ENCODE measurements at places on chromosomes 16 and 17.
A peak's percentile ranks its signal among the peaks of the same experiment; 100 is the strongest.

- no peak for DNase-seq
Measured at GRCh38 chr17:49434821-49435670, 20.4 kb upstream of the PHB1 start.

DNA sequence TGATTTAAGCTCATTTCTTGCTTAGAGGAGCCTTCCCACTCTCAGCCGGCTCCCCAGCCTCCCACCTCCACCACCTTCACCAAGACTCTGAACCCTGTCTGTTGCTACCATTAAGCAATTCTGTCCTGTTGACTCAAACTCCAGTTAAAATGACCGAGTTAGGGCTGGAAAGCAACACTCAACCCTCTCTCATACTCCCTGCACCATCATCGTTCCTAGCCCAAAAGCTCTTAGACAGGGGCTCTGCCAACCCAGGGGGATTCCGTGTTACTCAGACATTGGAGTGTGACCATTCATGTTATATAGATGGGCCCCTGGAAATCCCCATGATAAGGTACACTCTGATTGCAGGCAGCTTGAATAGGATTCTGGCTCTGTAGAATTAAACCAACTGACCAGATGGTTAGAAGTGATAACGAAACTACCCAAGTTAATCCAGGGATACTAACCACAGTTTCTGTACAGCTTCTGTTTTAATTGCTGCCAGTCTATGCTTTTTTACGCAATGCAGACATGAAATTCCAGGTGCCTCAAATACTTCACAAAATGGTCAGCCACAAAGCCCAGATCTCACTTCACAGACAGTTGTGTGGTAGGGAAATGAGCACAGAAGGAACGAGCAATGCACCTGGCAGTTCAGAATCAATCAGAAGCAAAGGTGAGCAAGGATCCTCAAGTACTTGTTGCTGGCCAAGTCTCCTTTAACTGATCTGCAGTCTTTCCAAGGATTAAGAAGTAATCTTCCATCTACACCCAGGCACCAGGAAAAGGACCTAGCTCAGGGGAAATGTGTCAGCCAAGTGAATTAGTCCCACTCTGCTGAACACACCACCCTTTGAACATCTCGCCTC lies 2.1 kb downstream of the SSTR2 start:
- DNase-seq, result no peak

GRCh38 chr16:58198022-58198683 lies at the start of gene CSNK2A2:
CSNK2A2 (minus strand) TSS chr16:58198106; CDS start chr16:58197736, 370 bp downstream.
- DNase-seq, result peak; percentile 65

- no peak for DNase-seq
Measured at GRCh38 chr17:59361386-59361785, 29.9 kb downstream of the YPEL2 start.

GRCh38 chr17:15456972-15457722 lies 10.3 kb downstream of the CDRT4 start:
- no peak for DNase-seq

DNA sequence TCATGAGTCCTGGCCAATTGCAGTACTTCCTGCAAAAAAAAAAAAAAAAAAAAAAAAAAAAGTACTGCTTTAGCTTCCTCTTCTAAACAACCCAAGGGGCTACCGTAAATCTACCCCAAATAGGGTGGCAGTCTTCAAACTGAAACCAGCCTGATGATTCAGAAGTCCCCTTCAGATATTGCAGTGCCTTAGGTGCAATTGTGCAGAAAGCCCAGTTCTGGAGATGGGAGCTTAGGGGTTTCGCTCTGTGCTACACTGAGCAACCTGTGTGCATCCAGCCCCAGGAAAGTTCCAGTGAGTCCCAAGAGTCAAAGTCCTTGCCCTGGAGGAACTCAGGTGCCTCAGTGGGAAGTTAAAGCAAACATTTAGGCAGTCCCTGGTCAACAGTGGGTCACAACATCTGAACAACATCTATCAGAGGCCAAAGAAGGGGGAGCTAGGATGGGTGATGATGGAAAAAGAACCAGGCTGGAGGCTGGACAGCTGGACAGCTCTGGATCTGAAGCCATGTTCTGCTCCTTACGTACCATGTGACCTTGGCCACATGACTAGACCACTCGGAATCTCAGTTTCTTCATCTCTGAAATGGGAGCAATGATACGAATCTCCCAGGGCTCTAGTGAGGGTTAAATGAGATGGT lies 6.7 kb upstream of the CIITA start:
- no peak for DNase-seq

DNA sequence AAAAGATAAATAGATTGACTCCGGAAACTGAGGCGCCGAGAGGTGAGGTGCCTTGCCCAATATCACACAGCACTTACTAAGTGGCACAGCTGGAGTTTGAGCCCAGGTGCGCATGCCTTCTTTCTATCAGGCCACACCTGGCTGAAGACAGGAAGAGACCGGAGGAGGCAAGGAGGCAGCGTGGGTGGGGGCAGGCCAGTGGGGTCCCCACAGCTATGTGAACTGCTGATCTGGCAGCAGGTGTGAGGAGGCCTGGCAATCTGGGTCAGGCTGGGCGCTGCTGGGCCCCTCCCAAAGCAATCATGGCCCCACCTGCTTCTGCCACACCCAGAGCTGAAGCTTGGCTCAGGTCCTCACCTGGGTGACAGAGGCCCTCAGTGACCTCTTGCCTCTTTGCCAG lies 1.9 kb upstream of the GDPD3 start:
- no peak for DNase-seq

- DNase-seq, result no peak
Measured at GRCh38 chr16:83799336-83799735, 8.4 kb upstream of the HSBP1 start.

GRCh38 chr16:82203198-82203597 lies 33.2 kb upstream of the MPHOSPH6 start:
- DNase-seq, result no peak

- DNase-seq, result no peak
Measured at GRCh38 chr16:67284699-67285646, 5.6 kb downstream of the PLEKHG4 start.

GRCh38 chr16:46974352-46974751 lies 878 bp upstream of the DNAJA2 start:
- no peak for DNase-seq

GRCh38 chr16:89583197-89583894 lies 7.8 kb downstream of the CPNE7 start:
- DNase-seq, result no peak

GRCh38 chr17:59845595-59846393 lies 46.9 kb downstream of the TUBD1 start:
- DNase-seq, result peak; percentile 19

DNA sequence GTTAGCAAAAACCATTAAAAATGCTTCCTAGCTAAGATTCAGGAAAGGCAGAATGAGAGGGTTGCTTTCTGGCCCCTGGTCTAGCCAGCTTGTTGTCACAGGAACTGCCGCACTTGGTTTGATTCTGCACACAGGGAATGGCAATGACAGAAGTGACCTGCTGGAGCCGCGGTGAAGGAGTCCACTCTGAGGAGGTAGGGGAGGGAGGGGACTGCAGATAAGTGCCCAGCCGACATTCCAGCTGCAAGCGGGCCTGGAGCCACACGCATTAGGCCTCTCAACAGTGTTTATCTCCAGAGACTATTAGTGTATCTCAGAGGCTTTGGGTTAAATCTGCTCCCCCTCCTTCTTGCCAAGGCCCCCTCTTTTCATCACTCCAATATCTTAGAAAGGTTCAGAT lies 38.6 kb downstream of the CDRT15 start:
- DNase-seq, result no peak

DNA sequence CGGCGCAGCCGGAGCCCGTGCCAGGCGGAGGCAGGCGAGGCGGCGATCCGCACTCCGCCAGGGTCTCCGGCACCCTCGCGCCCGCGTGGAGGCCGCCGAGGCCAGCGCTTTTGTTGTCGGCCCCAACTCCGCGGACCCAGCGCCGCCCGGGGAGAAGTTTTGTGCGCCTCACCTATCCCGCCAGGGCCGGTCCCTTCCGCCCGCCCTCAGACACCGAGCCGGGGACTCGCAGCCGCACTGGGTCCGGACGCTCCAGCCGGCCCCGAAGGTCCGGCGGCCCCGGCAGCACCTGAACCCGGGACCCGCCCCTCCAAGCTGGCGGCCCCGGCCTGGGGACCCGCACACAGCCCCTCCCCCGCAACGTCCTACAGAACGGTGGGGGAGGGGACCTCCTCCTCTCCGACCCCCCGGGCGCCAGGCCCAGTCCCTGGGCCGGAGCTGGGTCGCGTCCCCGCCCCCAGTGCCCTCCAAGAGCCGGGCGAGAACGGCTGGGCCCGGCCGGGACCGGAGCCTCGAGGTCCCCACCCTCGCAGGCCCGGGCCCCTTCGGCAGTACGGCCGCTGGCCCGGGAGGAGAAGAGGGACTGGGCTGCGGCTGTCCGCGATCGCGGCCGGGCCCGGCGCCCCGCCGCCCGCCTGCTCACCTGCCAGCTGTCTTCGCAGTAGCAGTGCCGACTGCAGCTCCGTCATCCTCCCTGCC lies 698 bp downstream of the UBE2G1 start:
- peak; percentile 28 for DNase-seq

DNA sequence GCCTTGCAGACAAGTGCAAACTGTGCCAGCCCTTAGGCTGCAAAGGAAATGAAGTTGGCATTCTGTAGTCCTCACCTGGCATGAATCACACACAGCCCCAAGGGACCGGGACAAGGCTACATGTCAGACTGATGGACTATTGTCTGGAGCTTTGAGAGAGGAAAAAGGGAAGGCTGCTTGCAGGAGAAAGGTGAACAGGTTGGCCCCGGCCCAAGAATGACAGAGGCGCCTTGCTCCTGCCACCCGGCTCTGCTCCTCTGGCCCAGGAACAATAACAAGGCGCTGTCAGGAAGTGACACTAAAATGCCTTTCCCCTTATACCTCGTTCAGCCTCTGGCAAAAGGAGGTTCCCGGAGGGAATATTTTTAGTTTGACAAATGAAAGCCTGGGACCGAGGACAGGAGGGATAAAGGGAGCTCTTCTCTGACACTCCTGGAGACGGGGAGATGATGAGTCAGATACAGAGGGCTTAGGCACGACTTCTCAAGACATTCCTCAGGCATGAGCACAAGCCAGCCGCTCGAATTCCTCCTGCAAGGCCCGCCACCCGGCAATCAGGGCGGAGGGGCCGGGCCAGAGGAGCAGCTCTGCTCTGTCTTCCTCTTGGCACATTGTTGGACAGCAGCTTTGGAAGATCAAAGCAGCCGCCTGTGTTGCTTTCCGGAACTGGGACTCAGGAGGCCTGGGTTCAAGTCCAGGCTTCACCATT lies 105.8 kb downstream of the NOG start:
- no peak for DNase-seq

- no peak for DNase-seq
Measured at GRCh38 chr16:13999895-14000425, 71.2 kb upstream of the MRTFB start.

DNA sequence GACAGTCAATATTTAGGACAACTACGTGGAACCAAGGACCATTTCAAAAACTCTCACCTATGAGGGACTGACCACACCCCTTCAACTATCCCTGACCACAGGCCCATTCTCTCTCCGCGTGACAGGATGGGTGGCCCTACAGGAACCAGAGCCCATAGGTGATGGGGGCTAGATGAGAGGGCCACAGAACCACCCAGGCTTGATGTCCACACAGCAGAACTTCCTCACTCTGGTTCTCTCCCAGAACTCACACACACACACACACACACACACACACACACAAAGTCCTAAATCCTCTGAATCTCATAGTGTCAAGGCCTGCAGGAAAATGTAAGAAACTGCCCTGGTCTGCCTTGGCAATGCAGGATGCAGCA lies 1.5 kb downstream of the ZNF319 start:
- DNase-seq, result no peak

- no peak for DNase-seq
Measured at GRCh38 chr16:50478773-50479149, 69.4 kb upstream of the NKD1 start.

- DNase-seq, result peak; percentile 34
Measured at GRCh38 chr17:81295676-81296381, 722 bp upstream of the SLC38A10 start.

- DNase-seq, result no peak
Measured at GRCh38 chr17:75078284-75079022, 9.3 kb upstream of the SLC16A5 start.

DNA sequence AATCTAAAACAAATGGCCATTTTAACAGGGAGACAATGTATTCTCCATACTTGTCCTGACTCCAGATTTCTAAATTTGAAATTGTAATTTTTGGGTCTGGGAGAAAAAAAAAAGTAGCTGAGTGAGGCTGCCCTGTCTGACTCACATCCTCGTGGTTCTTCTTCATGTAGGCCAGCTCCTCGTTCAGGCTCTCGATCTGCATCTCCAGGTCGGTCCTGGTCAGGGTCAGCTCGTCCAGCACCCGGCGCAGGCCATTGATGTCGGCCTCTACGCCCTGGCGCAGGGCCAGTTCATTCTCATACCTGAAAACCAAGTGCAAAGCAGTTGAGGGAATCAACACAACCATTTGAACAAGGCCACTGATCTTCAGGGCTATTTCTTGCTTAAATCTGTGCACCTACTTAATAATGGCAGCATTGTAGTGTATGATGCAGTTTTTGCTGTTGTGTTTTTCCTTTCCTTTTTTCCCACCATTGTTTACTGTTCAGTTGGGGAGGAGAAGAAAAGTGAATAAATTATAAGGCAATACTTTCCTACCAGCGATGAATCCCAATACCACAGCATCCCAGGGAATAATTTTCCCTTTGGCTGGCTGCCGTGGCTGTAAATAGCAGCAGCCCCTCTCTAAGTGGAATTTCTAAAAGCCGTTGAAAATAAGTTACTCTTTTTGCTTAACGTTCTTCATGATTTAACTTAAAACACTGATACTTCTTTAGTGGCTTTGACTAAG lies 2.2 kb downstream of the KRT12 start:
- no peak for DNase-seq

- no peak for DNase-seq
Measured at GRCh38 chr16:49596648-49597291, 223.2 kb downstream of the C16orf78 start.

GRCh38 chr17:814371-814770 lies 32.2 kb downstream of the MRM3 start:
- no peak for DNase-seq

DNA sequence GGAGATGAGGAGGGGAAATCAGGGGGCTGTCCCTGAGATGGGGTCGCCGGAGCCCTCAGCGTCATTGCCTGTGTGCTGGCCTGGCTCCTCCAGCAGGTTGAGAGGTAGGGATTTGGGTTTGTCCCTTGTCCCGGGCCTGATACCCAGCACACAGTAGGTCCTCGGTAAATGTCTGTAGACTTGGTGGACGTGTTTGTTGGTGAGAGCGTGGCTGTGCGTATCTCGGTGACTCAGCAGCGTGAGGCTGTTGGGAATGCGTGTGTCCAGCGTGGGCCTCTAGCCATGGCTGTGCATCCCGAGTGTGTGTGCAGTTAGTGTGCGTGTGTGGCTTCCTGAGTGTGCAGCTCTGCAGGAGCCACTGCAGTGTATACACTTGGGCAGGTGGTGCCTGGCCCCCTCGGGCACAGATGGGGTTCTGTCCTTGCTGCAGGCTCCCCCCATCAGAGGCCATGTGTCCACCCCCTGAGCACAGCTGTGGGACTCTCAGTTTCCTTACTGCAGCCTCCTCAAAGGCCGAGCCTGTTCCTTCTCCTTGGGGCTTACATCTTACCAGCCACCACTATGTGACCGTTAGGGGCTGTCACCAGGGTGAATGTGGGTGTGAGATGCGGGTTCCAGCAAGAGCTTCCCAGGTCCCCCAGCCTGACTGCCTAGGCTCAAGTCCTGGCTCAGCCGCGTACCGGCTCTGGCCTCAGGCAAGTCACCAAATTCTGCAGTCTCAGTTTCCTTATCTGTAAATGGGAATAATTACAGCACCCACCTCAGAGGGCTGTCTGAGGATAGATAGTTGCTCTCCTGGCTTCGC lies 5.7 kb downstream of the NECAB2 start:
- no peak for DNase-seq

- DNase-seq, result no peak
Measured at GRCh38 chr16:31216422-31217135, at the start of gene PYDC1. PYDC1 (minus strand) TSS chr16:31217135; CDS start chr16:31217028, 107 bp downstream.
